ENCODE measurements at places on chromosomes 11 and 22. TPM values are rescaled to one million over a fixed set of nuclear protein-coding genes. Genes with fewer than 3 reads are reported as not detected.

Gene ABCG4
- total RNA-seq, result 0.07 TPM

Gene C11orf52
- total RNA-seq, result not detected

Gene IGSF9B
- 73.6 TPM for total RNA-seq

Gene UBASH3B
- 17.9 TPM for total RNA-seq

Gene OR8B3
- not detected for total RNA-seq

Gene GPHA2
- not detected for total RNA-seq

Gene SCN2B
- not detected for total RNA-seq

Gene MRPL49
- 76.4 TPM for total RNA-seq

Gene KRTAP5-10
- total RNA-seq, result not detected

Gene SCGB2A2
- not detected for total RNA-seq

Gene USP35
- total RNA-seq, result 11.8 TPM

Gene OR52A1
- total RNA-seq, result not detected

Gene ARFGAP3
- total RNA-seq, result 42.3 TPM

Gene MTMR3
- 27.8 TPM for total RNA-seq

Gene CACNA1I
- 0.02 TPM for total RNA-seq

Gene PDGFD
- total RNA-seq, result not detected

Gene GGT5
- 0.10 TPM for total RNA-seq

Gene BAIAP2L2
- total RNA-seq, result 0.32 TPM

Gene ZBED5
- total RNA-seq, result 42.2 TPM

Gene PRR33
- not detected for total RNA-seq

Gene TPBGL
- total RNA-seq, result 0.34 TPM

Gene CYB5R3
- 75.1 TPM for total RNA-seq

Gene RBMXL2
- not detected for total RNA-seq

Gene USH1C
- total RNA-seq, result not detected

Gene TRABD
- 96.8 TPM for total RNA-seq

Gene PATE4
- total RNA-seq, result not detected

Gene ANO9
- 33.1 TPM for total RNA-seq

Gene ARHGEF17
- total RNA-seq, result 0.05 TPM

Gene CALCB
- total RNA-seq, result 0.52 TPM

Gene GLYATL1
- not detected for total RNA-seq

Gene ESAM
- total RNA-seq, result 0.52 TPM

Gene TRIM6
- total RNA-seq, result 0.54 TPM

Gene NRIP3
- total RNA-seq, result 4.4 TPM

Gene AQP11
- 0.18 TPM for total RNA-seq

Gene C11orf91
- total RNA-seq, result not detected

Gene ZBTB16
- total RNA-seq, result 3.9 TPM

Gene SLC22A8
- total RNA-seq, result not detected

Gene SLC6A5
- not detected for total RNA-seq

Gene OR6T1
- not detected for total RNA-seq

Gene TP53I11
- 5.7 TPM for total RNA-seq

Gene KCNJ4
- not detected for total RNA-seq

Gene SELENOM
- 9.8 TPM for total RNA-seq

Gene TUG1
- total RNA-seq, result 71.3 TPM

Measured in activated T-helper 1 cell treated with anti-CD3 and anti-CD28 coated beads, Interleukin-12 subunit alpha, Interleukin-12 subunit beta, Interleukin-2, Interleukin-4 antibody, amounts not matched to agents 30 ng/mL and 10 ng/mL and 1 ng/mL, durations not matched to agents 14 hours and 24 hours and 36 hours (primary cell).